ENCODE measurements at places on chromosomes 3 and 15.

- no peak for DNase-seq
Measured at GRCh38 chr3:185605566-185605965, 19.5 kb downstream of the SENP2 start.

GRCh38 chr15:22253676-22254408, 173.5 kb downstream of the OR4M2 start:
- DNase-seq, result no peak

DNA sequence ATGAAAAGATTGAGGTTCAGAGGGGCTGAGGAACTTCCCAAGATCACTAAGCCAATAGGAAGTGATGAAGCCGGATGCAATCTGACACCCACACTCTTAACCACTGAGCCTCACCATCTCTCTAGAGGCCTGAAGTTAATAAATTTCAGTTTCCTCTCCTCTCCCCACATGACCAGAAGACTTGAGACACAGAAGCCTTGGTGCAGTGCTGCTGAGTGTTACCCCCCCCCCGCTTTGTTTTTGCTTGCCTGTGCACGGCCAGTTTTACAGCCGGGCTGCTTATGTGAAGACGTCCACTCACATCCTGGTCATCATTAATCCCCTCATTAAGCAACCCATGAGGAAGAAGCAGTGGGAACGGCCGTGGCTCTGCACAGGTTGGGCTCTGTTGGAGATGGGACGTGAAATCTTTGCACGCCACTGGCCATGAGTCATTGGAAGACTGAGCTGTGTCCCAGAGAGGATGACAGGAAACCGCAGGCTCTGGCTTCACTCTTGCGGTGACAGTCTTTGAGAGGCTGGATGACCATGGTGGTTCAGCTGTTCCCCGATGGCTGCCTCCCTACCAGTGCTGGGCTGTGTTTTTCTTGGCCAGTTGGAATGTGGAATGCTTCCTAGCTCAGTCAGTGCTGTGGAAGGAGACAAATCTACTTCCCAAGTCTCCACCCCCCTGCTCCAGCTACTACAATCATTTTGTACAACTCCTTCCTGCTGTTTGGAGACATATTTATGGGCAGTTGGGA, 232.6 kb upstream of the LRTM1 start:
- no peak for DNase-seq

- no peak for DNase-seq
Measured at GRCh38 chr15:29435811-29436210, 166.2 kb upstream of the NSMCE3 start.

DNA sequence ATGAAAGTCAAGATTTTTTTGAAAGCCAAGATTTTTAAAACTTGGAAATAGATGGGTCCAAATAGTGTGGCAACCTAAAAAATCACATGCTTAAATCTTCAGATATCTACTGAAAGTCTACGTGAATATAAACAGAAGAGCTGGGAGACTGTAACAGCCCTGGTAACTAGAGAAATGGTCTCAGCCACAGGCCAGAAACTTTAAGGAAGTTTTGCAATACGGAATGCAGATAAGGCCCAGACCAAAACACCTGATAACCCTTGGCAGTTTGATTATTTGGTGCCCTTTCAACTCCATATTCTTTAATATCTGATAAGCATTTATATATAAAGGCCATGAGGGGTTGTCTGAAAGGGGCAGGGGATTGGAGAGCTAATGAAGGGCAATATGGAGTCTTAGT, 537.3 kb upstream of the TGFBR2 start:
- DNase-seq, result no peak

GRCh38 chr3:43019006-43019809, 40.1 kb downstream of the GASK1A start:
- DNase-seq, result peak; percentile 35

DNA sequence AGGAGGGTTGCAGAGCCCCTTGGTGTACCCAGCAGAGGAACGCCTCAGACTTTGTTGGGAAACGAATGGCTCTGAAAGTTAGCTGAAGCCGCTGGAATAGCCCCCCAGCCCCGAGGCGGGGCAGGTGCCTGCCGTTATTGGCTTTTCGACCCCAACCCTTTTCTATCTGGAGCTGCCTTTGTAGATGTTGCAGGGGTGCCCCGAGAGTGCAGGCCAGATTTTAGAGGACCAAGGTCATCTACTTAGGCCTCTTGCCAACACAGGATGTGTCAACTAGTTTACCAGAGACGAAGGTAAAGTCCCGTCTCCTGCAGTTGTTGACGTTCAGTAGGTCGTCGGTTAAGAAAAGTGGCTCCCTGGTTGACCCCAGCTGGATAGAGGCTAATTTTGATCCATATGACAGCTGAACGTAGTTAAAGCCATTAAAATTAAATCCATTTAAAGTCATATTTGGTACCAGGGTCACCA, 579 bp upstream of the UBE3A start:
- DNase-seq, result no peak

DNA sequence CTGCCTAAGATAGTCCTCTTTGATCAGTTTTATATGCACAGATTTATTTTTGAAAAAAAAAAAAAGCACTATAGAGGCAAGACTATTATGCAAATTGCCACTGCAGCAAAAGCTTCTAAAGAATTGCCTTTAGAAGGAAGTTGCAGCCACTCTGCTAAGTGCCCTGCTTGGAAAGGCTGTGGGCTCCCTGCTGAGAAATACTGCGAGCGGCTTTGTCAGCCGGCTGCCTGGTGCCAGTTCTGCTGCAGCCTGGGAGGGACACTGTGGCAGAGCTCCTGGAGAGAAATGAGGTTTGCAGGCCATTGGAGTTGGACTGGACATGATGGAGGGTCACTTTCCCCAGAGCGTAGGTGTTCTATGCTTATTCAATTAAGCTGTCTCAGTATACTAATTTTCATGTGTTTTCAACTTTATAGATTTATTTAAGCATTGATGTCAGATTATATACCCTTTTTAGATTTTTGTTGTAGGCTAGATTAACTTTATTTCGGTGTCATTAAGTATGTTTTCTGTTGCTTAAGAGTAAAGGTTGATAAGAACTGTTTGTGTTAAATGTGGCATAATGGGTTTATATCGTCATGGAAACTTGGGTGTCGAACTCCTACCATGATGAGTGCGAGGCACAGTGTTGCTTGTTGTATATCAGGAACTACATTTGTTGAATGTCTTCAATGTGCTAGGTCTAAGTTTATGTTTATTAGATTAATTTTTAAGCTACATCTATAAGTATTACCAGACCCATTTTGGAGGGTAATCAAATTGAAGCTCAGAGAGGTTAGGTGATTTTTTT, 6.6 kb downstream of the MAP2K5 start:
- DNase-seq, result peak; percentile 90

DNA sequence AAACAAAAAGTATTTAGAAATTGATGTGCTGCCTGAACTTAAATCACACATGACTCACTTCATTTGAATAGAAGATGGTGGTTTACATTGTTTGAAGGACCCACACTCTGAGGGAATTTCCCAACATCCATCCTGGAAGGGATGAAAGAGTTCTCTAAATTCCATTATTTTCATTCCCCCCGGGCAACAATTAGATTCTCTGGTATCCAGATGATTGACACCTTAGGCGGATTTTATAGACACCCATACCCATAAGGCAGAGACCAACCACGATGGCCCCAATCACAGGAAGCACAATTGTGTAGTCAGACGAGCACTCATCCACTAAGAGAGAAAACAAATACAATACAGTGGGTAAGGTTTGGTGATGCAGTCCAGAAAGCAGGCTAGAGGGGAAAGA, 24.6 kb upstream of the MCCC1 start:
- DNase-seq, result no peak

GRCh38 chr15:41927536-41927935, 33.7 kb upstream of the SPTBN5 start:
- no peak for DNase-seq

- no peak for DNase-seq
Measured at GRCh38 chr3:57151021-57151449, 14.1 kb downstream of the IL17RD start.

- no peak for DNase-seq
Measured at GRCh38 chr3:94935738-94936580, 873.1 kb downstream of the NSUN3 start.

DNA sequence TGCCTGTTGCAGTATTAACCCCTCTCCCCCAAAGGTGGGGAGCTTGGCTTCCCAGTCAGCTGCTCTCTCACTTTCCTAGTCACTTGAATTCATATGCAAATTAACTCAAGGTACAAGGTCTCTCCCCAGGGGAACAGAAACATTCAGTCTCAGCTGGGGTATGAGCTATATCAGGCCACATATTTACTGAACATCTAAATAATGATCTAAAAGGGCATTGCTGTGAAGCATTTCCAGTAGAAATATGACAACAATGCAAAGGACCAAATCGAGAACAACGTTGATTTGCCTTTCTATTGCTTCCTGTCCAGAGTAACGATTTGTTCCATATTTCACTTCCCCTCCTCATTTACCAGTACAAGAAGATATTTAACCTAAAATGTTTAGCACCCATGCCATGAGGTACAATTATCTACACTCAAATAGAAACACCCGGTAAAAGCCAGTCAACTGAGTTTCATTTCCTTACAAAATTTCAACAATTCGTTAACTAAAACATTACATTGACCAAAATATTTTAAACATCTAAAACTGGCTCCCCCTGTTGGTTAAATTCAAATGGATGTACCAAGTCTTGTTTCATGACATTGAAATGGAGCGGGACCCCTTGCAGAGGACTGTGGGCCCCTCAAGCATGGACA, 36.5 kb upstream of the KLHL6 start:
- peak; percentile 47 for DNase-seq

- DNase-seq, result no peak
Measured at GRCh38 chr3:106401666-106402490, 533.1 kb upstream of the CBLB start.

GRCh38 chr3:48552111-48552951, 4.3 kb downstream of the PFKFB4 start:
- DNase-seq, result peak; percentile 42

- peak; percentile 23 for DNase-seq
Measured at GRCh38 chr15:99502182-99502581, 63.6 kb upstream of the MEF2A start.

DNA sequence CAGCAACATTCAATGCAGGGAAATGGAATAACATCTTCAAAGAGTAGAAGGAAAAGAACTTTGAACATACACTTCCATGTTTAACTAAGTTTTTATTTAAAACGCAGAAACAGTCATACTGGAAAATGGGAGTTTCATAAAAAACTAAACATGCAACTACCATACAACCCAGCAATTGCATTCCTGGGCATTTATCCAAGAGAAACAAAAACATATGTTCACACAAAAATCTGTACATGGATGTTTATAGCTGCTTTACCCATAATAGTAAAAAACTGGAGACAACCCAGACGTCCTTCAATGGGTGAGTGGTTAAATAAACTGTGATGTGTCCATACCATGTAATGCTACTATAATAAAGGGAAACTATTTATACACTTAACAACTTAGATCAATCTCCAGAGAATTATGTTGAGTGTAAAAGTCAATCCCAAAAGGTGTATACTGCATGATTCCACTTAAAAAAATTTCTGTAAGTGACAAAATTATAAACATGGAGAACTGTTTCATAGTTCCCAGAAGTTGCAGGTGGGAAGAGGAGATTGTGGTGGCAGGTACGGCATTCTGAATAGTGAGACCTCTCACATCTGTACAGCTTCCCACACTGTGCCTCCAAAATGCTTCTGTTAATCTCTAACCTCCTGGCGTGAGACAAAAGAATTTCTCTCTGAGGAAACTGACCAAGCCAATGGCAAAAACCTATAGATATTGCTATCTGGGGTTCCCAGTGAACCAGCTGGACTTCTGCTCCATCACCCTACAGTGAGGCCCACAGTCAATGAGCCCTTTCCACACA, 23.1 kb downstream of the ISG20 start:
- no peak for DNase-seq

GRCh38 chr3:4270720-4271119, 32.4 kb upstream of the SETMAR start:
- DNase-seq, result no peak

- DNase-seq, result no peak
Measured at GRCh38 chr3:123773681-123774431, 110.3 kb downstream of the MYLK start.

GRCh38 chr15:66254089-66254950, 770 bp upstream of the MEGF11 start:
- DNase-seq, result peak; percentile 80

DNA sequence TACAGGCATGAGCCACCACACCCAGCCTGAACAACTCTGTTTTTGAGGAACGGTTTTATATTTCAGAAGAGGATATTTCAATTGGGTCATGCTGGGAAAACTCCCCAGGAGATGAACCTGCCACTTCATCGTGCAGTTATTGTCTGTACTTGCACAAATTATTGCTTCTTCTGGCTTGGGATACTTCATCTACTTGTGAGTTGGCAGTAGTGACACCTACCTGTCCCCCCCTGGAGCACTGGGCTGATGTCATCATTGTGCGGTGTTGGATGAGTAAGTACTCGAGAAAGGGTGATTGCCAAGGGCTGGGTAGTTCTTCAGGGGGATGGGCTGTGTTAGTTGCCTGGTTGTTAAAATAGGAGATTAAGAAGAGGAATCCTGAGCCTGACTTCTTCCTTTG, 85.1 kb upstream of the SAMMSON start:
- no peak for DNase-seq

GRCh38 chr15:42218953-42219592, 11.0 kb upstream of the VPS39 start:
- no peak for DNase-seq

All from endodermal cell (in vitro differentiated cells).